Right cardiac atrium (tissue), 5 donors: ENCODE measurements at places on chromosomes 11 and 22.
A peak's percentile ranks its signal among the peaks of the same experiment; 100 is the strongest.

DNA sequence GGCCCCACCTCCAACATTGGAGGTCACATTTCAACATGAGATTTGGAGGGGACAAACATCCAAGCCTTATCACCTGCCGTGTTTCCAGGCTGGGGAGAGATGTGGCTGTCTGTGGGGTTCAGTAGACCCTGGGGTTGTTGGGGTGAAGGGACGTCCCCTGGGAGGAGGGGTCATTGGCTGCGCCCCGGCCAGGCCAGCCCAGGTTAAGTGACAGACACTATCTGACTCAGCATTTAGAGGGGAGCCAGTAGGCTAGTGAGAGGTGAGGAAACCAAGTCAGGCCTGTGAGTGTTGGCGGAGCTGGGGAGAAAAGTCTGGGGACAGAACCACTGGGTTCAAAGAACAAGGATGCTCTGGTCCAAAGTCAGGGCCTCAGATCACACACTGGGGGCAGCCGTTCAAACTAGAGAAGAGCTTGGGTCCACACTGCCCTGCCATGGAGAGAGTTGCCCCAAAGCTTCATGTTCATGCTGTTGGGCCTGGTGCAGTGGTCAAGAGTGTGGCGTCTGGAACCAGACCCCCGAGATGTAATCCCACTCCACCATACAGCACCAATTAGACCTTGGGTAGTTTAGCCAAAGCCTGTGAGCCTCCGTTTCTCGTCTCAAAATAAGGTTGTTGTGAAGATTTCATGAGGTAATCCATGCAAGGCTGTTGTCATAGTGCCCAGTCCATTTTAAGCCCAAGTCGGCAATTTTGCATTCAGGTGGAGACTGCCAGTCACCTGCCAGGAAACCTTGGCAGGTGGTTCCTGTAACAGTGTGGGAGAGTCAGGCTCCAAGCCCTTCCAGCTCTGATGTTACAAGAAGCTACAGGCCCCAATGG lies 1289.6 kb downstream of the TBC1D22A start:
- no peak for DNase-seq

- DNase-seq = no peak
Observed at GRCh38 chr11:62137276-62137861, 13.6 kb downstream of the INCENP start.

GRCh38 chr11:116786966-116787365 lies 857 bp downstream of the ZPR1 start:
- no peak for DNase-seq

- peak; percentile 68 for DNase-seq
Observed at GRCh38 chr22:45903355-45904135, 73.4 kb downstream of the WNT7B start.

DNA sequence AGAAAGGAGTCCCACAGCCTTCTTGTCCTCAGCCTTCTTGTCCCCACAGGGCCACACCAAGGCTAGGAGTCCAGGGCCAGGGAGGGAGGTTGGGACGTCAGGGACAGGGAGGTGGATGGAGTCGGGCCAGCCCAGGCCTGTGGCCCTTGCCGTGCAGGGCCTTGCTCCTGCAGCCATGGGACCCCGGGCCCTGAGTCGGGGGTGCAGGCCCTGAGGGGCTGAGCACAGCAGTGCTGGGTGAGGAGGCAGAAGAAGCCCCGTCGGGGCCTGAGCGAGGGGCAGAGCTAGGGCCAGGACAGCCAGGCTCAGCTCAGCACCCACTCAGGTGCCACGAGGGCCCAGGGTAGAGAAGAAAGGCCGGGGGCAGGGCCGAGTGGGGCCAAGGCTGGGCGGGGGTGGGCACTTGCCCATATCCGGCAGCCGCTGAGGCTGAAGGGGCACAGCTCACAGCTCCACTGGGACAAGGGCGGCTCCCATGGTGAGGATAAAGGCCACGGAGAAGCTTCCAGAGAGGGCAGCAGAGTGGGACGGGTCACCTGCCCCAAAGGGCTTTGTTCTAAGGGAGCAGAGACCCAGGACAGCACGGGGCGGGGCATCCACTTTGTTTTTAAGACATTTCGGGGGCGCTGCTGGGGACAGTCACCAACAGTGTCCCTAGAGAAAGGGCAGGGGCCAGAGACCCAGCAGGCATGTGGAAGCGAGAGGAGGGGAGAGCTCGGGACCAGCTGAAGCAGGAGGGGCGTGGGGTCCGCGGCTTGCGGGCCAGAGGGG lies 3.6 kb downstream of the MLC1 start:
- no peak for DNase-seq

DNA sequence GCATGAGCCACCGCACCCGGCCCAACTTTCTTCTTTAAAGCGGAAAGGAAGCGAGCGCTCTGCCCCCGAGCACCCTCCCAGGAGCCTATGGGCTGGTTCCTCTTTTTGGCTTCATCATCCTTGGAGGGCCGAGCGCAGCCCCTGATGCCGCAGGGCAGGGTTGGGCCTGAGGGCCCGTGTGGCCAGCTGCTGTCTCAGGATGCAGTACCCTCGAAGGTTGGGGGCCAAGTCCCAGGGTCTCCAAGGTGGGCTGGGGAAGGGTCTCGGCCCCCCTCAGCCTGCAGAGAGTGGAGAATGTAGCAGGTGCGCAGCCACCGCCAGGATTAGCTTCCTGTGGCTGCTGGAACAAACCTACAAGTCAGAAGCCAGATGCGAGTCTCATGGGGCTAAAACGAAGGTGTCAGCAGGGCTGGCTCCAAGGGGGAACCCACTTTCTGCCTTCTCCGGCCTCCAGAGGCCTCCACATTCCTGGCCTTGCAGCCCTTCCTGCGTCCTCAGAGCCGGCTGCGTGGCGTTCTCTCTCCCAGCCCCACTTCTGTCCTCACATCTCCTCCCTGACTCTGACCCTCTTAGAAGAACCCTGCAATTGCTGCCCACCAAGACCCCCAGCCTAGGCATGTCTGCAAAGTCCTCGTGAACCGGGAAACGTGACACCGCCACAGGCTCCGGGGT lies 2.9 kb downstream of the PANX2 start:
- peak; percentile 50 for DNase-seq

DNA sequence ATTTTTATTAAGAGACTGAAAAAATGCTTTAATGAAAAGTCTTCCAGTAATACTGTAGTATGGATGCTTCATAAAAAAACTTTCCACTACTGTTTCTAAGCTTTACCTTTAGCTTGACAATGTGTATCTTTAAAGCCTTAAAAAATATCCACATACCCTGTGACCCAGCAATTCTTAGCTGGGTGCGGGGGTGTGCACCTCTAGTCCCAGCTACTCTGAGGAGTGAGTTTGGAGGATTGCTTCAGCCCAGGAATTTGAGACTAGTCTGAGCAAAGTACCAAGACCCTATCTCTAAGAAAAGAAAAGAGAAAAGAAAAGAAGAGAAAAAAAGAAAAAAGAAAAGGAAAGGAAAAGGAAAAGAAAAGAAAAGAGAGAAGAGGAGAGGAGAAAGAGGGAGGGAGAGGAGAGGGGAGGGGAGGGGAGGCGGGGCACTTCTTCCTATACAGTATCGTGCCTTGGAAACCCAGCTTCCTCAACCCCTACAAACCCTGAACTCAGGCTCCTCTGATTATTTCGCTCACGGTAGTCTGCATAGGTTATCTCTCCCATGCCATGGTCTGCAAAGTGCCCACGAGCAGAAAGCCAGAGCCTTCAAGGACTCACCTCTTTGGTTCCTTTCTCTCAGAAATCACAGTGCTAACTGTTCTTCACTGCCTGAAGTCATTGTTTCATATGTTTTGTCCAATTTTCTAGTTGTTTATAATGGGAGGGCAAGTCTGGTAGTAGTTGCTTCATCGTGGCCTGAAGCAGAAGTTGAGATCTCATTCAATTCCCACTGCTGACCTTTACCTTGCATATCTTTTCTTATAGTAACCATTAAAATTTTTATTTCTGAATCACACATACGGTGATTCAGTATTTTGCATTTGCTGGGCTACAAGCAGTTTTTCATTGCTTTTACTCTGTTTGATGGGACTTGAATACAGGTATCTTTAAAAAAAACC lies 82.2 kb downstream of the FAM83F start:
- DNase-seq = no peak

GRCh38 chr22:46072110-46072881 lies 78.0 kb upstream of the PPARA start:
- peak; percentile 88 for DNase-seq

DNA sequence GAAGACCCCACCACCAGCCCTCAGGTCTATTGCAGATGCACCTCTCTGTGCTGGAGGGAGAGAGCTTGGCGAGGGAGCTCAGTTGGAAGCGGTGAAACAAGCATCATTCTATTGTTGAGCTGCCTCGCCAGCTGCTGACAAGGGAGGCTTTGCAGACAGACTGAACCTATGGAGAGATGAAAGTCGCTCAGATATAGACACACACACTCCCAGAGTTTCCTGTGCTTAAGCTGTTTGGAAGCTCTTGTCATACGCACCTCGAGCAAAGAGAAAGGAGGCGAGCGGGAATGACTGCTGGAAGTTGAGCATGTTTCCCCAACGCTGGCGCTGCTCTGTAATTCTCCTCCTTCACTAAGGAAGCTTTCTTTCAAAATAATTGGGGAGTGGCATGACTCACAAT lies 126.1 kb downstream of the TRIM29 start:
- DNase-seq = no peak

GRCh38 chr11:35318977-35319925 lies 100.1 kb downstream of the SLC1A2 start:
- no peak for DNase-seq

DNA sequence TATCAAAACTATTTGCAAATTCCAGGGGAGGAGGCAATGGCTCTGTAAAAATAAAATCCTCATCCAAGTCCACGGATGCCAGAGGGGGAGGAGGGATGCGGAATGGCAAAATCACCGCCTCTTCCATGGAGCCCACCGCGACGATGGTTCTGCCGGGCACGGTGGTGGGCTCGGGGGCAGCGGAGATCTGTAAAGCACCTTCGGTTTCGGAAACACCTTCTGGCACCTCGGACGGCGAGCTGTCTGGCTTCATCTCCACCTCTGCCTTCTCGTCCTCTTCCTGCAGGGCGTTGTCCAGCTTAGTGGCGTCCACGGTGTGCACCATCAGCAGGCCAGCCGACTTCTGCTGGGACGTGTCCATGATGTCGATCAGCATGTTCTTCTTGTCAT lies 87.7 kb downstream of the CTTN start:
- no peak for DNase-seq

- DNase-seq = peak; percentile 64
Observed at GRCh38 chr11:45662665-45663485, 2.5 kb downstream of the CHST1 start.

DNA sequence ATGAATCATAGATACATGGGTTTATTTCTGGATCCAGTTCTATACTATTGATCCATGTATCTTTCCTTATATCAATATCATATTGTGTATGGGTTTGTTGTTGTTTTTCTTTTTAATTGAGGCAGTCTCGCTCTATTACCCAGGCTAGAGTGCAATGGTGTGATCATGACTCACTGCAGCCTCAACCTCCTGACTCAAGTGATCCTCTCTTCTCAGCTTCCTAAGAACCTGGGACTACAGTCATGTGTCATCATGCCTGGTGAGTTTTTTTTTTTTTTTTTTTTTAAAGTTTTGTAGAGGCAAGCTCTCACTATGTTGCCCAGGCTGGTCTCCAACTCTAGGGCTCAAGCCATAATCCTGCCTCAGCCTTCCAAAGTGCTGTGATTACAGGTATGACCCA lies 1589.4 kb upstream of the TENM4 start:
- no peak for DNase-seq

- no peak for DNase-seq
Observed at GRCh38 chr11:117972044-117972443, 14.2 kb upstream of the IL10RA start.

DNA sequence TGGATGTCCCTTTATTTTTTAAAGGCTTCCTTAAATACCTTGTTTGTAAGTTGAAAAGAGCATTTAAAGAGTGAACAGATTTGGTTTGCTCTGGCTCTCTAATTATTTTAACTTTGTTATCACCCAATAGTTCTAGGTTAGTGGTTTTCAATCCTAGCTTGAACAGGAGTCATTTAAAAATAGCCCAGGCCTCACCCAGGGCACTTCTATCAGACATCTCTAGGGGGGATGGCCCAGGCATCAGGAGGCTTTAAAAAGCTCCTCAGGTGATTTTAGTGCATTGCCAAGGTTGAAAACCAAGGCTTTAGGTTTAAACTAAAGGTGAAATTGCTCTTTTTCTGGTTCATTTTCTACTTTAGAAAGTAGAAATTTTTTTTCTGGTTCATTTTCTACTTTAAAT lies 8.3 kb downstream of the CAT start:
- DNase-seq = no peak

DNA sequence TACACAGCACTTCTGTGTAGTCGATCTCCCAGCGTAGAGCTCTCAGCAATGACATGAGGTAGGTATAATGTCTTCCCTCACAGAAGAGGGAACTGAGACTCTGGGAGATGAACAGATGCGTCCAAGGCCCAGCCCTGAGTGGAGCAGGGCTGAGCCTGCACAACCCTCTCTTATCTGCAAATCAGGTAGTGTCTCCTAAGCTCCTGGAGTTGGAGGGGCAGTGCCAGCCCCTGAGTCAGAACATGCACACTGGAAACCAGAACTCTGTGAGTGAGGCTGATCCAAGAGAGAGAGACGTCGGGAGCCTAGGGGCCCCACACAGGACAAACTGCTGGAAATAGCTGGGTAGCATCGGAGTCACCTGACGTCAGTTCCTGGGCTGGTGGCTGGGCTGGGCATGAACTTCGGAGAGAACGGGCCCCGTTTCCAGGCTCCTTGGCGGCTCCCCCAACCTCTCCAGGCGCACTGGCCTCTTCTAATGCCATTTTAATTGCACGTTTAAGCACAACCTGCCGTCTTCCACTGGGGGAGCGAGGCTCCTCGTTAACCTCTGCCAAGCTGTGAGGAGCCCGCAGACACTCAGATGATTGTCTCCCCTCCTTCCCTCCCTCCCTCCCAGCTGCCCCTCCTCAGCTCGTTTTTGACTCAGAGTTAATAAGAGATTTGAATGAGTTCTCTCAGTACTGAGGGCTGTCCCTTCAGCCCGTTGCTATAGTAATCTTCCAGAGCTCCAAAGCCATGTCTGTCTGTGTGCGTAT lies 191.2 kb upstream of the TBCEL start:
- no peak for DNase-seq

- DNase-seq = no peak
Observed at GRCh38 chr11:19677381-19678080, 35.1 kb upstream of the NAV2 start.

DNA sequence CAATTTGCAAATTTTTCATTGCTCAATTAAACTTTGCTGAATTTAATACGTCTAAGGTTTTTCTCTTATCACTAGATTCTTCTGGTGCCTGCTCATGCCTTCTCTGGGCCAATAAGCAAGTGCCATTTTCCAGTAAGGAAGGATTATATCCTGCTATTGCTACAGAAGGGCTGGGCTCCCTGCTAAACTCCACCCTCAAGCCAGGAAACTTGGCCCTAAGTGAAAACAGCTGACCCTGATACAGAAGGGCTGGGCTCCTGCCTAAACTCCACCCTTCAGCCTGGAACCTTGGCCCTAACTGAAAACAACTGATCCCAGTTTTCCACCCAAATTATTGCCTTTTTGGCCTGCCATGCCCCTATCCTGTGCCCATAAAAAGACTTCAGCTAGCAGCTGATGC lies 385.3 kb downstream of the DYNC2H1 start:
- peak; percentile 47 for DNase-seq

- DNase-seq = no peak
Observed at GRCh38 chr22:32839831-32840584, 38.5 kb downstream of the TIMP3 start.

DNA sequence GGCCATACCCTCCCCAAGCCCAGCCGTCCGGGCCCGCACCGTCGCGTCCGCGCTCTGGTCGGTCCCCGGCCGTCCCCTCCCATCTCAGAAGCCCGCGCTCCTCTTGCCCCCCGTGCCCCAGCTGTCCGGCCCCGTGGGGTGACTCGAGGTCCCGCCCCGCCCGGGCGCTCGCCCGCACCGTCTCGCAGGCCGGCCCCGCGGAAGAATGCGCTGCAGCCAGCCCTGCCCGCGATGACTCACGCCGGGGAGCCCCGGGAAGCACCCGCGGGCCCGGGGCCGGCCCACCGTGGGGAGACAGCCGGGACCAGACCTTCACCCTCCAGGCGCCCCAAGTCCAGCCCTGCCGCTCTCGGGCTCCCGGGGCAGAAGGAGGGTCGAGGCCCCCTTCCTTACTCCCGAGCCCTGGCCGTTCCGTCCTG lies 320 bp upstream of the PHLDA2 start:
- DNase-seq = peak; percentile 68
